Stimulated activated CD4-positive, alpha-beta T cell treated with anti-CD3 and anti-CD28 coated beads, Interleukin-1b, Interleukin-23, amount 100 ng/mL, for 24 hours (primary cell): ENCODE measurements at places on chromosomes 2 and 18.

GRCh38 chr2:168424112-168424951 is 31.7 kb upstream of the CERS6 start:
- DNase-seq: no peak

- no peak for DNase-seq
These were observed 56.6 kb downstream of the GDF7 start for GRCh38 chr2:20723543-20723942.

DNA sequence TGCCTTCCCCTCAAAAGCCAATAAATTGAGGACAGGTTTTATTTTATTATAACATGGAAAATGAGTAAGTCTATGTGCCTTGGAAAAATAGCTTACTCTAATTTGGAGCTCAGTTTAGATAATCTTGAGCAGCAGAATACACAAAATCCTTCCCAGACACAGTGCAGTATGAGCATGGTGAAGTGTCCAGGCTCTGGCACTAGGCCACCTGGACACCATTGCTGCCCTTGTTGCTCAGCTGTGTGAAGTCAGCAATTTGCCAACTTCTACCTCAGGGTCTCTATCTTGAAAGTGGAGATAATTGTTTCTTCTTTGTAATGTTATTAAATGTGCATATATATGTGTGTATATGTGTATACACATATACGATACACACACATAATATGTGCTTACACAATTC is 104.9 kb upstream of the CAVIN2 start:
- no peak for DNase-seq

GRCh38 chr2:7744827-7745226 is 827.6 kb downstream of the RNF144A start:
- no peak for DNase-seq

DNA sequence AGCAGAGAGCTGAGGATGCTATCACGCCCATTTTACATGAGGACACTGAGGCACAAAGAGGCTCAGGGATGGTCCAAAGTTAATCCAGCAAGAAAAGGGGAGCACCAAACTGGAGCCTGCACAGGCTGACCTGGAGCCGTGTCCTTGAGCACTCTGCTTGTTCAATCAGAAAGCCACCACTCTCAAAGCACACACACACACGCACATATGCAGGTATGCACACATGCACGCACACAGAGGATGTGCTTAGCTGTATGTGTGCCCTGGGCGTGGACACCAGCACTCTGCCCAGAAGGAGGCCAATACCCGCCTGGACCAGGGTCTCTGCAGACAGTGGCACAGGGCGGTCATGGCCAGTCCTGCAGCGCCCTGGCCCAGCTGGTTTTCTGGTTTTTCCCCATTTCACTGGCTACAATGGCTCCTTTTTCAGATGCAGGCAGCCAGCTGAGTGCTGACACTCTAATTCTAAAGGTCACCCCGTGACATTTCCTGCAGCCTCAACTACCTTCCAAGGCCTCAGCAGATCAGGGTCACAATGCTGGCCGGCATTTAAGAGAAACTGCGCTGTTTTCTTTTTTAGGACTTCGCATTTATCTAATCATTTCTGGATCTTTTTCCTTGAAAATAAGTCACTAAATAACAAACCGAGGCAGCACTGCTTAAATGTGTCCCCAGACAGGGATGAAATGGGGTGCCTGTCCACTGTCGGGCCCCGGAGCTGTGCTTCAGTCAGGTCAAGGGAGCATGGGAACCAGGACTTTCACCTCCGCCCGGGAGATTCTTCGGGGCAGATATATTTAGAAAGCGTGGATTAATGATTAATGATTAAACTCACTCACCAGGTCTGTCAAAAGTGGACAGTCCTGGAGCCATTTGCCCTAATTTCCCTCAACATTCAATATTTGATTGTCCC is 104.5 kb downstream of the HDAC4 start:
- DNase-seq: no peak

DNA sequence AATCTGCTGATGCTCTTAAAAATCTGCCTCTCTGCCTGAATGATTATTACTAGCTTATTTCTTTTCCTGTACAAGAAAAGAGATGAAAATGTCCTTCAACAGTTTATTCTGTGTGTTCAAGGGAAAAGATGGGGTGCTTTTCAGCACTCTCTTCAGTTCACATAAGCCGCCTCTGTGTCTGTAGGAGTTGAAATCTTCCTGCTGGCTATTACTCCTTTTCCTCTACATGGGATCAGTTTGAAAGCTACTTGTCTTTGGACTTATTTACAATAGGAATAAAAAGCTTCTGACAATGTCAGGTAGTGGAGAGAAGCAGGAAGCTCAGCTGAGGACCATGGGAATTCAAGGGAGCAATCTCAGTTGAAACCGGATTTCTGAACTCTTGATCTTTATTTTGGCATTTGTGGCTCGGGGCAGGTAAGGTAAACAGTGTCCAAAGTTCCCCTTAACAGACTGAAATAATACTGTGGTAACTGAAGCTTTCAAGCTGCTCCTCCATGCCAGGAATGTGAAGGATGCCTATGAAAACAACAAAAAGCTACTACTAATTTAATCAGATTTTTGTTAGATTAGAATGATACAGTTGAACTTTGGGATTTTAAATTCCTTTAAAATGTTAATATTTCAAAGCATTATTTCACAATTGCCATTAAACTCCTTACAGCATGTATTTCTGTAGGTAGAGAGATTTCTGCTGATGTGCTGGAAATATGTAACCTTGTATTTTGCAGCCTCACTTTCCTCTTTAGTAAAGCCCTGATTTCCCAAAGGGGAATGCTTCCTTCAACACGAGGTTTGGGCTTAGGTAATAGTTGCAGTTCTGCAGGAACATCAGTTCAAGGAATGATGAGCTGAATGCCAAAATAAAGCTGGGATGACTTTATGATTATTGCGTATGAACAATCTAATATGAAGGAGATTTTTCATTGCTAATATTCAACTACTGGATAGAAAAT is 43.6 kb downstream of the MAPRE2 start:
- no peak for DNase-seq

- DNase-seq: no peak
These were observed 251.8 kb downstream of the LPIN1 start for GRCh38 chr2:11998218-11998617.

DNA sequence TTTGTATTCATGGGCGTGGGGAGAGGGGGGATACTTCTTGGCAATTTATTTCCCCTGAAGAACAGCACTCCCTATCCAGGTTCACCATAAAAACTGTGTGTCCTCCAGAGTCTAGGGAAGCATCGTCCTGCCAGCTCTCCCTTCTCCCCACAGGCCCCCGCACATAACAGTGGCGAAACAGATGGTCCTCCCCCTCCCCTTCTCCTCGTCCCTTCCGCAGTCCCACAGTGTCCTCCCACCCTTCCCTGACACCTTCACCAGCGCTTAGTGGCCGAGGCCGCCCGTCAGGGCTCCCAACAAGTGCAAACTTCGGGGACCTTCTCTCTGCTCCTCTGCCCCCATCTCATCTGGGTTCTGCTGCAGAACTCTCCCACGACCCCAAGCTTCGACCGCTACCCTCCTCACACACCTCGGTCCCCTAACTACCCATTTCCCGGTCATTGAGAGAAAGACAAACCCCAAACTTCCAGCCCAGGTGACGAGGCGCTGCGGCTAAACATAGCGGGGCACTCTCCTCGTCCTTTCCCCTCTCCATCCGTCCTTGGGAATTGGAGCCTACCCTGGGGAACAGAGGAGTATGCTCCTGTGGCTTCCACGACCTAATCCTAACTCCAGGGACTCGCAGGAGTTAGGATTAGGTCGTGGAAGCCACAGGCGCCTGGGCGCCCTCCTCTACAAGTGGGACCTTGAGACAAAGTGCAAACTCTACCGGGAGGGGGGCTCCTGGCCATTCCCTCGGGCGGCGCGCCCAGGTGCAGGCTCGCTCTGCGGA is 971 bp downstream of the ZNF385B start:
- DNase-seq: no peak

DNA sequence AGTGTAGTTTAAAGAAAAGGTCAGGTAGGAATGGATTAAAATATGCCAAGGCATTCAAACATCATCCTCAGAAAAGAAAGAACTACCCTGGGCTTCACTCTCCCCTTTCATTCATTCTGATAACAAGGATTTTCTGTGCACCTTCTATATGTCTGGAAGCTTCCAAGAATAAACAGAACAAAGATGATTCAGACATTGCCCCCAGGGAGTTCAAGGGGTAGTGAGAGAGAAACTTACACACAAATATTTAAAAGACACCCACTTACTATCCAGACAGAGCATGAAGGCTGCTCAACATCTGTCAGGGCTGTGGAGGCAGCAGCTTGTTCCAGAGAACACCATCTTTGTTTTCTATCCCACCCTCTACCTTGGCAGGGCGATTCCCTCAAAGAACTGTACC is 140.5 kb downstream of the ALK start:
- DNase-seq: no peak

GRCh38 chr2:173221937-173222594 is 132.6 kb upstream of the CDCA7 start:
- no peak for DNase-seq

DNA sequence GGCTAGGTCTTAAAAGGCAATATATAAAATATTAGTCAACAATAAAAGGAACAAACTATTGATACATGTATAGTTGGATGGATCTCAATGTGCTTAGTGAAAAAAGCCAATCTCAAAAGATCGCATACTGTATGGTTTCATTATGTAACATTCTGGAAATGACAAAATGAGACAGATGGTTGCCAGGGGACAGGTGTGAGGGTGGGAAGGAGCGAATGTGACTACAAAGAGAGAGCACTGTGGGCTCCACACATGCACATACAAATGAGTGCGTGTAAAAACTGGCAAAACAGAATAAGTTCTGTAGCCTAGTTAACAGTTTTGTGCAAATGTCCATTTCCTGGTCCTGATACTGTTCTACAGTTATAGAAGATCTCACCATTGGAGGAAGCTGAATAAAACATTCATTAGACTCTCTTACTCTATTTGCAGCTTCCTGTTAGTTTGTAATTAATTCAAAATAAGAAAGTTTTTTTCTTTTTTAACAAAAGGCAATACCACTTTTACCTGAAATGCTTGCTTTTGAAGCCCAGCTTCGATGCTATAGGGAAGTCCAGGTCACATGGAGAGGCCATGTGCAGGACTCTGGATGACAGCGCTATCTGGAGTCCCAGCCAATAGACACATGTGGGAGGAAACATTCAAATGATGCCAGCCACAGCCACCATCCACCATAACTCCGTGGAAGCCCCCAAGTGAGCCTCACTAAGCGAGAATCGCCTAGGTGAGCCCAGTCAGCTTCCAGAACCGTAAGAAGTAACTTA is 21.0 kb upstream of the C2orf80 start:
- DNase-seq: no peak

GRCh38 chr2:3265981-3266924 is 111.4 kb downstream of the EIPR1 start:
- no peak for DNase-seq

DNA sequence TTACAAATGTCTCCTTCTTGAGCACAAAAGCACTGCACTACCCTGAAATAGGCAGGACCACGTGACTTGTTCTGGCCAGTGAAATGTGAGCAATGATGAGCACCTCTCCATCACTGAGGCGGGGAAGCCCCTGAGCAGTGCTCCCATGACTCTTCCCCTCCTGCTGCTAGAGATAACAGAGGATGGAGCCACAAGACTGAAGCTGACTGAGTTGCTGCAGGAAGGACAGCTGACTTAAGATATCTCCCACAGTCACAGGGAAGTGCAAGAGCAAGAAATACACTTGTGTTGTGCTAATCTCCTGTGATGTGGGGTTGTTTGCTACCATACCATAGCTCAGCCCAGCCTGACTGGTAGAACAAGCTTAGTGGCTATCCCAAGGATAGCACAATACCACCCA is 38.7 kb downstream of the STK39 start:
- DNase-seq: no peak

GRCh38 chr2:153622285-153622684 is 143.7 kb upstream of the RPRM start:
- DNase-seq: no peak

GRCh38 chr2:202545523-202545922 is 89.2 kb upstream of the FAM117B start:
- no peak for DNase-seq

DNA sequence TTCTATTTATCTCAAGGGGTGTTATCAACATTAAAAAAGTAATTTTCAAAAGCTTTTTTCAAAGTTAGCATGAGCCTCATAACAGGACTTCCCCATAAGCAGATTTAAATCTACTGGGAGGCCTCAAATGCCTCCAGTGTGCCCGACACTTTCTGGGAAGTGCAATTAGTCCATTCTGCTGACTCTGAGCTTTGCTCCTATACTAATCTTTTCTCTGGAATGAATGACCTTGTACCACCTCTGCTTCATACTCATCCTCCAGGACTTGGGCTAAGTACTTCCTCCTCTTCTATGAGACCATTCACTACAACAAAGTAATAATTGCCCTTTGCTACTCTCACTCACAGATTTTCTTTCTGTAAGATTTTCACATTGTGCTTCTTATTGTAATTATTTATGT is 111.1 kb downstream of the RIT2 start:
- DNase-seq: no peak

DNA sequence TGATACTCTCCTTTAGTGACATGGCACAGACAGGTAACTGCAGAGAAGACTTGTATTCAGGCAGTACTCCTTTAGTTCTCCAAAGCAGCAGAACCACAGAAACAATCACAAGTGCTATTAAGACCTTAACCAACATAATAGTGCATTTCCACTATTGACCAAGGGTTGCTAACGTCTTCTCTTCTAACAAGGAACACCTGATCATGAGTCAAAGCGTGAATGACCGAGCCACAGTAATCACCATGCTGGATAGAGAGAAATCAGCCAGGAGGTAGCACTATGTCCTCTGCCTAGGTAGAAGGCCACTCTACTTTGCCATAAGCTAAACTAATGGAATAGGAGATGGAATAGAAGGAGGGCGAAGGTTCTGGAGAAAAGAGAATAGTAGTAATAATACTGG is 161.0 kb downstream of the ANKRD44 start:
- no peak for DNase-seq

GRCh38 chr2:70475266-70475665 is 78.4 kb downstream of the TGFA start:
- no peak for DNase-seq

DNA sequence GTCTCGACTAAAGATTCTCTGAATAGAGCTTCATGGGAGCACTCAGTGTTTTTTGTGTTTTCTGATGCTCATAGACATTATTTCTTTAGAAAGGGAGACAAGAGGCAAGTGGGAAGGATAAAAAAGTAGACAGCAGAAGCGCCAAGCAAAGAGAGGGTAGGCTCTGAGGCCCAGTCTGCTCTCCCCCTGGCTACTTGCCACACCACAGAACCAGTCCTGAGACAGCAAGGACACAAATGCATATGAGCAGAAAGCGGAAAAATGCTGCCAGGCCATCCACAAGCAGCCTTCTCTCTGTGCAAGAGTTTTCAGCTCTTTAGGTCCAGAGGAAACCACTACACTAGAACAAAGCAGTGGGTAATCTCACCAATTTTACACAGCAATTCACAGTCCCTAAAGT is 285.4 kb downstream of the ZNF521 start:
- no peak for DNase-seq

- DNase-seq: no peak
These were observed 144.0 kb downstream of the TNS1 start for GRCh38 chr2:217858519-217859491.

- DNase-seq: no peak
These were observed 4.8 kb upstream of the PDIA6 start for GRCh38 chr2:10817413-10817812.
